ENCODE measurements at places on chromosomes 5 and 9.

- no peak for DNase-seq
Observed at GRCh38 chr9:99832558-99832864, 10.8 kb downstream of the NR4A3 start.

GRCh38 chr5:140083120-140083519 is 30.8 kb upstream of the PURA start:
- no peak for DNase-seq

GRCh38 chr9:134216449-134216951 is 52.1 kb upstream of the RNU6ATAC start:
- DNase-seq = no peak

- no peak for DNase-seq
Observed at GRCh38 chr9:90802386-90802985, 867 bp downstream of the SYK start.

DNA sequence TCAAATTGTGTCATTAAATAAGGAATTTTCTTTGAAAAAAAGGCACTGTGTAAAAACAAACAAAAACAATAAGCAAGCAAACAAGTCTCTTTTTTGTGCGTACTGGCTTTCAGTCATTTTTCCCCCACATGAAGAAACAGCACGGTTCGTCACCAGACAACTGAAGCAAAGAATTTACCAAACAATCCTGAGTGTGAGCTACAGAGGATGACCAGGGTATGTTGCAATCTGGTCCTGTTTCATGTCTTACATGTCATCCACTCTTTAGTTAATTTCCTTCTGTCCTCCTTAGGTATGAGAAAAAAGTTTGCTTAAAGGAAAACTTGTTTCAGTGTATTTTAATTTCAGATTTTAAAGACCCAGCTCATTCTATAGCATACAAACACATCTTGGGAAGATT is 1080.7 kb upstream of the NUDT12 start:
- peak; percentile 94 for DNase-seq

- DNase-seq = no peak
Observed at GRCh38 chr9:121345070-121345469, 25.0 kb downstream of the STOM start.

DNA sequence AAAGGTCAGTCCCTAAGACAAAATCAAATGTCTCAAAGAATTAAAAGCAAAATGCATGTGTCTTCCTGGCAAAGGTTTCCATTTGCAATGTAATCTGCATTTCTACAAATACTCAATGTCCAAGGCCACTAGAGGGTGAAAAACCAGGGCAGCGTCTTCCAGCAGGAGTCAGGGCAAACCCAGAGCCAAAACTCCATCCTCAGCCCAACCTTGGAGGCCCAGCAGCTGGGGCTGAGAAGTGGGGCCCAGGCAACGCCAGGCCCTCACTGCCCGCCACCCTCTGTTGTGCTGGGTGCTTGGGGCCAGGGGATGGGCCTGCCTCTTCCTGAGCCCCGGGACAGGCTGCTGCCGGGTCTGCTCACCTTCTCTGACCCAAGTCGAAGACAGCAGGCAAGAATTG is 200.1 kb downstream of the PAX5 start:
- no peak for DNase-seq

GRCh38 chr9:79610019-79610631 is 38.4 kb downstream of the TLE4 start:
- DNase-seq = no peak

DNA sequence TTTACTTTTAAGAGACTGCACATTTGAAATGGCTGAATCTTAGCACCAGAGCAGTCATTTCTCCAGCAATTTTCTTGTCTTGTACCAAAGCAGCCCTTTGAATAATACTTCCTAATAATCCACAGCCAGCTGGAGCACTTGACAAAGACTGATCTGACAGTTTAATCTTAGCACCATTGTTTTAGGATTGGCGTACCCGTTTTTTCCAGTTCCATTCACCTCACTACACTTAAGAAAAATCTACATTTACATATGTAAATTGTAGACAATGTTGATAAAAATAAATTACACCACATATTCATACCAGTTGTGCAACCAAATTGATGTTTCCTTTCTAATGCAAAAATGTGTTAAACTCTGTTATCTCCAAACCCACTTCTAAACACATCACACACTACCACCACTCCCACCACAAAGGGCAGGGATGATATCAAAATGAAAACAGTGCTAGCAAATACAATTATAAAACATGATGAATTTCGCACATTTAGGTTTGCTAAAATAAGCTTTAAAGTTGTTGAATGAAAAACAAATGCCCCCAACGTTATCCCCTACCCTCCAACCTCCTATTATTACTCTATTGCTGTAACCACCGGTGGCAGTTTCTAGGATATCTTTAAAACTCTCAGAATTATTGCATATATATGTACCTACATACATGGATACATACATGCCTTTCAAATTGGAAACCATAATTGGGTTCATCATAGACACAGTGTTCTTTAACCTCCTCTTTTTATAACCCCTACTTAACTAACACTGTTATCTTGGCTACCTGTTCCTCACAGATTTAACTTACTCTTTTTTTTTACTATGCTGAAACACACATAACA is 21.5 kb downstream of the SERINC5 start:
- no peak for DNase-seq

DNA sequence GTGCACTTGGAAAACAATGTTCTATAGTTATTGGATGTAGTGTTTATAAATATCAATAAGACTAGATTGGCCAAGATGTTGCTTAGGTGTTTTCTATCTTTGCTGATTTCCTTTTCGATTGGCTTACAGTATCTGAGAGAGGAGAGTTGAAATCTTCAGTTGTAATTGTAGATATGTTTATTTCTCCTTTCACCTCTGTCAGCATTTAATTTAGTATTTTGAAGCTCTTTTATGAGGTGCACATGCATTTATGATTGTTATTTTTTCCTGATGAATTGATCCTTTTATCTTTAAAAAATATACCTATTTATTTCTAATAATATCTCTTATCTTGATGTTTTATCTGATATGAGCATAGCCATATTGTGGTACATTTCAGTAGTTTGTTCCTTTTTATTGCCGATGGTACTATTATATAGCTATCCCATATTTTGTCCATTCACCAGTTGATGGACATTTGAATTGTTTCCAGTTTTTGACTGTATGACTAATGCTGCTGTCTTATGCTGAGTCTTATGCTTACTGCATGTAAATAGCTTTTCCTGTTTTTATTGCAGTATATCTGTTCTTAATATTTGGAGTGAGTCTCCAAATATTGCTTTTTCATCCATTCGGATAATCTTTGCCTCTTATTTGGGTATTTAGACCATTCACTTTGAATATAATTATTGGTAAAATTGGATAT is 34.7 kb downstream of the ERCC6L2 start:
- no peak for DNase-seq

- no peak for DNase-seq
Observed at GRCh38 chr9:95580812-95581761, 64.3 kb upstream of the PTCH1 start.

DNA sequence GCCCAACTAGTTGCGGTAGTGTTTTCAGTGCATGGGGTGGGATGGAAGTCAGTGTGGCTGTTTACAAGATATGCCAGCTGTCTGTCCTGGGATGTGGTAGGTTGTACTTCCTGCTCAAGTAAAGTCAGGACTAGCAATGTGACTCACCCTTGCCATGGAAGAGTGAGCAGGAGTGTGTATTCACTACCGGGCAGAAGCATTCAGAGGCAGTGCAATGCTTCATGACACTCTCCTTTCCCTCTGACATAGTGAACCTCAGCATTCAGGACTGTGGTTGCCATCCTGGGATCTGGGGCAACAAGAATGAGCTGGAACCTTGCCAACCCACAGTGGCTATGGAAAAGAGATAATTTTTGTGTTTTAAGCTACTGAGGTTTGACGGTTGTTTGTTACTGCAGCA is 68.9 kb downstream of the BOD1 start:
- DNase-seq = peak; percentile 89

GRCh38 chr9:135090547-135090946 is 3.1 kb downstream of the OLFM1 start:
- DNase-seq = no peak

GRCh38 chr5:81230416-81230815 is 2.7 kb upstream of the CKMT2 start:
- peak; percentile 67 for DNase-seq

- no peak for DNase-seq
Observed at GRCh38 chr9:118529624-118530214, 825.5 kb downstream of the TLR4 start.

DNA sequence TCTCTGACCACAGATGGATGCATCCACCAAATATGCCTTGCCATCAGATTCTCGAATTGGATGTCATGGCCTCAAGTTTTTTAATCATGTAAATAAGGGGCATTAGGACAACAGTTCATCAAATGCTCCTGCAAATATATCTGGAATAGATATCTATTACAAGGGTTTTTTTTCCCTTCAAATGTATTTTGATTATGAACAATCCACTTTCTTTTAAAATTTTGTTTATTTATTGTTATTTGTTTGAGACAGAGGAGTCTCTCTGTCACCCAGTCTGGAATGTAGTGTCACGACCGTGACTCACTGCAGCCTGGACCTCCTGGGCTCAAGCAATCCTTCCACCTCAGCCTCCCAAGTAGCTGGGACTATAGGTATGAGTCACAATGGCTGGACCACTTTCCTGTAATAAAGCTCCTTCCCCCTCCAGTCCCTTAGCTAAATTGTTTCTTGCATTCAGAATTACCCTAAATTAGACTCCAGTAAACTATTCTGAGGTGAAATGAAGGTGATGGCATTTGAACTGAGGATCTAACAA is 1412.1 kb downstream of the EFNA5 start:
- peak; percentile 2 for DNase-seq

Data from amniotic epithelial cell (primary cell).